ENCODE measurements at places on chromosomes 13 and 19.

DNA sequence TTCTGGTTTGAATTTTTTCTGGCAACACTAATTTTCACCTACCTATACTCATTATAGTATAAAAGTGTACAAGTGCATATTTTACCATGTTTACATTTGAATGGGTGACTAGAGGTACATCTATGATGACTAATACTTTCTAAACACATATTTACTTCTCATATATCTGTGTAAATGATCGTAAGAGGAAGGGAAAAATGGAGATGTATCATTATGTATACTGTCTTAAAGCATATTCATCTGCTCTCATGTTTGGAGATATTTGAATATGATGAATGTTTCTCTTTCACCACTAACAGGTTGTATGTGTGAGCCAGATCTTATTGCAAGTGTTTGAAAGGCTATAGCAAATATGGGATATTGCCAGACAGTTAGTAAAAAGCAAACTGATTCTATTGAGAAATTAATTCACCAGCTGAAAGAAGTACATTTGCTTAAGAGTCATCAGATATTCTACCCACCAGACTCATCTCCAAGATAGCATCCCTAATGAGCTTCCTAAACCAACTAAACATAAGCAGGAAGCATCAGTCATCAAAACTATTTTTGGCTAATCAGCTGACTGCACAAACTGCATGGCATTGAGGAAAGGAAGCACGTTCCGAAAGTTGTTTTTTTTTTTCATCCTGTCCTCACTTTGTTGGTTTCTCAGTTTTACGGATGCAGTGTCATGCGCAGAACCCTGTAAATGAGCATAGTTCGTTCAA lies 738.2 kb downstream of the GPC5 start:
- DNase-seq, result no peak

DNA sequence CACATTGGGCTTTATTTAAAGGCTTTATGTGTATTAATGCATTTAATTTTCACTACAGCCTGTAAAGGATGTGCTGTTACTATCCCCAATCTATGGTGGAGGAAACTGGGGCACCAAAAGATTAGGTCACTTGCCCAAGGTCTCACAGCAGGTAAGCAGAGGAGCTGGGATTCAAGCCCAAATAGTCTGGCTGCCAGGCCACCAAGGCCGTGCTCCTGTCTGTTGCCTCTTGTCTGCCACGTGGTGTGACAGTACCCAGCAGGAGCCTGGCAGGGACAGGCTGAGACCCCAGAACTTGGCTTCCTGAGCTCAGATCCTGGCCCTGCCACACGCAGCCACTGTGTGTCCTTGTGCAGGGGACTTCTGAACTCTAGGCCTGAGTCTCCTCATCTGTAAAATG lies 4.5 kb downstream of the NTN5 start:
- DNase-seq, result no peak

- DNase-seq, result no peak
These were observed 27.3 kb downstream of the IFT88 start for GRCh38 chr13:20594280-20594679.

DNA sequence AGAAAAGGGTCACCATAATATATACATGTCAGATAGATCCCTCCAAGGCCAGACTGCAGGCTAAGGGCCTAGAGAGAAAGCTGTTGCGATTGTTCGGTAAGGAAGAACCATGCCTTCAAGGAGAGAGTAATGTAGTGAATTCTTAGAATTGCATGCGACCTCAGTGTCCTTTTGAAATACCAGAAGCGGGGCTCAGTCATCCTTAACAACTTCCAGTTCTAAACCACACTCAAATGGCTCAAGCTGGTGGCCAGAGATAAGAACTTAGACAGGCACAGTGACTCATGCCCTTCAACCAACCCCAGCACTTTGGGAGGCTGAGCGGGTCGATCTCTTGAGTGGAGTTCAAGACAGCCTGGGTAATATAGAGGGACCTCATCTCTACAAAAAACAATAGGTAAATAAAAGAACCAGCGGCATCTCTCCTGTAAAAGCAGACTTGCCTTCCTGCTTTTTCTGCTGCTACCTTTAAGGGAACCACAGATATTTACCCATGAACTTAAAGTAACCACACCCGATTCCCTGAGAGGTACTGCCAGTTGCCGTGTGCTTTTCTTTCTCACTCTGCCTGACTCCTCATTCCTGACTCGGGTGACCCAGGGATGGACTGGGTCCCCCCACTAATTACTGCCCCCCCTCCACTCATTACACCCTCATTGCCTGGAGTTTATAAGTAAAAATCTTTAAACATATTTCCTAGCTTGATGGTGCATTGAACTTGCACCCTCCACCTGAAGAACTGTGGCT lies 15.4 kb upstream of the SIGLEC6 start:
- no peak for DNase-seq

DNA sequence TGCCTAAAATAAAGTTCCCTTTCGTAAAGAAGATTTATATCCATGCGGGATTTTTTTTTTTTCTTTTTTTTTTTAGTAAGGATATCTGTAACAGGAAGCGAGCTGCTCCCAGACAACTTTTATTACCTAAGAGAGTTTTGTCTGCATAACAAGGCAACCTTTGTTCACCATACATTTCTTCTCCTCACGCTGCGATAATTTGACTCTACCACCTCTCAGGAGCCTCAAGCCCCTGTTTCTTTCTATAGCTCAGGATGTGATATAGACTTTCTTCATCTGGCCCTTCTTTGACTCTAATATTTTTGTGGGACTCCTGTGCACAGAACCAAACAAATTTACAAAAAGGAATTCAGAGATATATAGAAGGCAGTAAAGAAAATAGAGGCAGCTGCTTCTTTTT lies 1053.7 kb upstream of the SPRY2 start:
- no peak for DNase-seq

GRCh38 chr19:43460362-43461016 lies 4.9 kb downstream of the LYPD3 start:
- no peak for DNase-seq

DNA sequence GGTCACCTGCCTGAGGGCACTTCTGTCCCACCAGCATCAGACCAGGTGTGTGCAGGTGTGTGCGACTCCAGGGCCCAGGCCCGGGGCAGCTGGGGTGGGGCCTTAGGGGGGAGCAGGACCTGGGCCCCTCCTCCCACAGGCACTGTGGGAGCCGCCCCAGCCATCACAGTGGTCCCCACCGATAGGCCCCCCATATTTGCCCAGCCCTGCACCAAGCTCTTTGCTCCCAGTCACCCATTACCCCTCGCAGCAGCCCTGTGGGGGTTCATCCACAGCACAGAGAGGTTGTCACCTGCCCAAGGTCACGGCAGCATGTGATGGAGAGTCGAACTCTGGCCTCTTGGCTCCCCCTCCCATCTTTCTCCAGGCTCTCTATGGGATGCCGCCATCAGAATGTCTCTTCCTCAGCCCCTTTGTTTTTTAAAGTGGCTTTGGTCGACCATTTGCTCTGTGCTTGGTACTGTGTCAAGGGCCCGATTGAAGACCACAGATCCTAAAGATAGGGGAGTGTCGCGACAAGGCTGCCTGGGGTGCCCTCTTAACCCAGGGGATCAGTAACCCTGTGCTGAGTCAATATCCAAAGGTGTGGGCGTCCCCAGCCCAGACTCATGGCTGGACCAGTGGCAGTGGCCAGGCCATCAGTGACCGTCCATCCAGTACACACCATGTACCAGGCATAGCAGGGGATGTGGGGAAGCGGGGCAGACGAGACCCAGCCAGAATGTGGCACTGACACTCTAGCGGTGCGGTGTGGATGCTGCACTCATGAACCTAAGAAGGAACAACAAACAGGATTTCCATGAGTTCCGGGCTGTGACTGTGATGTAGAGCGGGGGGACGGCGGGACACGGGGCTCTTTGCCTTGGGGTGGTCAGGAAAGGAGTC lies 28.3 kb upstream of the NCCRP1 start:
- DNase-seq, result no peak
